Gastrocnemius medialis (tissue), 4 donors: ENCODE measurements at places on chromosomes 2 and 18. TPM values are rescaled to one million over a fixed set of nuclear protein-coding genes. Genes with fewer than 3 reads are reported as not detected.

Gene HOXD10
- not detected for total RNA-seq

Gene MARCO
- 0.66 TPM for total RNA-seq

- no peaks in the 10 kb centered on the region for H3K36me3 ChIP-seq
- H3K27ac ChIP-seq, result no peak overlapping the region
- DNase-seq, result no peak
- peaks cover 5% of the 10 kb centered on the region for H3K4me1 ChIP-seq
- no peak overlapping the region for H3K4me3 ChIP-seq
- peaks cover 22% of the 10 kb centered on the region for H3K27me3 ChIP-seq
Measured at GRCh38 chr2:26174691-26175465, 2.0 kb downstream of the GAREM2 start.

Gene RTKN
- 5.6 TPM for total RNA-seq

GRCh38 chr2:74792282-74792681 is 41.6 kb upstream of the HK2 start:
- H3K27ac ChIP-seq, result no peak overlapping the region
- no peak overlapping the region for H3K4me3 ChIP-seq
- H3K4me1 ChIP-seq, result no peaks in the 10 kb centered on the region
- H3K36me3 ChIP-seq, result no peaks in the 10 kb centered on the region
- no peak for DNase-seq

Gene UPP2
- total RNA-seq, result not detected

- no peaks in the 10 kb centered on the region for H3K4me1 ChIP-seq
- no peak overlapping the region for H3K4me3 ChIP-seq
- H3K27ac ChIP-seq, result no peak overlapping the region
- H3K27me3 ChIP-seq, result no peaks in the 10 kb centered on the region
- no peak for DNase-seq
Measured at GRCh38 chr2:193738892-193739291, 1544.2 kb upstream of the TMEFF2 start.

DNA sequence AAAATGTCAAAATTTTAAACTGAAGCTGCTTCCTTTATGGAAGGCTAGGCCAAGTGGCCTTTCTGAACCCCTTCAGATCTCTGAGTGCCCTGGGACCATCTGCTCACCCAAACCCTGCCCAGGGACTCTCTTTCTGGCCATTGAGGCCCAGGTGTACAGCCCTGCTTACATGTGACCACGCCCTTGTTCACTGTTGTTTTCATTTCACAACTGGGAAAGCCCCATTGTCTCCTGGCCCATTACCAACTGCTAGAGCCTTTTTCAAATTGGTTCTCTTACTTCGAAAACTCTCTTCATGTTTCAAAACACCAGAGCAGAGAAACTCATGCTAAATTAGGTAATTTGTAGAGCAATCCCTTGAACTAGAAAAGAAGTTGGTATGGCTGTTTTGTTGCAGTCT is 219.5 kb upstream of the TANK start:
- H3K4me1 ChIP-seq, result no peaks in the 10 kb centered on the region
- H3K4me3 ChIP-seq, result no peak overlapping the region
- DNase-seq, result no peak
- H3K36me3 ChIP-seq, result no peaks in the 10 kb centered on the region
- H3K27ac ChIP-seq, result no peak overlapping the region

- H3K4me1 ChIP-seq, result no peaks in the 10 kb centered on the region
- DNase-seq, result no peak
- no peak overlapping the region for H3K4me3 ChIP-seq
- H3K27ac ChIP-seq, result no peak overlapping the region
Measured at GRCh38 chr2:64586883-64587481, 62.9 kb downstream of the AFTPH start.

- no peaks in the 10 kb centered on the region for H3K4me1 ChIP-seq
- H3K4me3 ChIP-seq, result no peak overlapping the region
- H3K27ac ChIP-seq, result no peak overlapping the region
- no peaks in the 10 kb centered on the region for H3K27me3 ChIP-seq
Measured at GRCh38 chr2:215032153-215032552, 106.3 kb downstream of the ABCA12 start.

GRCh38 chr2:239543702-239544101 is 142.9 kb upstream of the HDAC4 start:
- H3K27ac ChIP-seq, result no peak overlapping the region
- H3K27me3 ChIP-seq, result no peaks in the 10 kb centered on the region
- H3K4me1 ChIP-seq, result peaks cover 12% of the 10 kb centered on the region
- H3K4me3 ChIP-seq, result no peak overlapping the region

DNA sequence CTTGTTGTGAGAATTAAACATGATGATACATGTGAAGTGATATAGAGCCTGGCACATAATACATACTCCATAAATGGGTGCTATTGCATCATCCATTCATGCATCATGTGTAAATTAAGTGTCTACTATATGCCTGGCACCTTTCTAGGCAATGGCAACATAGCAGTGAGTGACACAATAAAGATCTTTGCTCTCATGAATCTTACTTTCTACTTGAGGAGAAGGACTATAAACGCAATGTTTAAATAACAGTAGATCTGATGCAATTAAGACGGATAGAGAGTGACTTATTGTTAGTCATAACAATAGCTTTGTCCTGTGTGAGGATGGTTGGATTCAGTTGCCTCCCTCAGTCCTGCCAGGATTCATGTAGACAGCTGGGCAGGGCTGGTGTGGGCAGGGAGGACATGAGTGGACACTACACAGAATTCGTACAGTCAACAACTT is 88.4 kb upstream of the NPAS2 start:
- H3K4me3 ChIP-seq, result no peak overlapping the region
- H3K4me1 ChIP-seq, result peaks cover 3% of the 10 kb centered on the region
- H3K27ac ChIP-seq, result no peak overlapping the region
- H3K27me3 ChIP-seq, result no peaks in the 10 kb centered on the region
- no peak for DNase-seq

Gene ALPP
- total RNA-seq, result not detected

GRCh38 chr18:57432751-57433400 is 2.3 kb upstream of the ONECUT2 start:
- no peak for DNase-seq
- H3K4me3 ChIP-seq, result no peak overlapping the region
- peaks cover 23% of the 10 kb centered on the region for H3K4me1 ChIP-seq
- H3K27me3 ChIP-seq, result peaks cover 94% of the 10 kb centered on the region

Gene SLC19A3
- 0.82 TPM for total RNA-seq

- no peak overlapping the region for H3K4me3 ChIP-seq
- H3K4me1 ChIP-seq, result no peaks in the 10 kb centered on the region
- H3K27ac ChIP-seq, result no peak overlapping the region
- no peak for DNase-seq
- H3K27me3 ChIP-seq, result no peaks in the 10 kb centered on the region
Measured at GRCh38 chr2:234102112-234102511, 51.6 kb downstream of the SPP2 start.

Gene FOXD4L1
- total RNA-seq, result not detected

DNA sequence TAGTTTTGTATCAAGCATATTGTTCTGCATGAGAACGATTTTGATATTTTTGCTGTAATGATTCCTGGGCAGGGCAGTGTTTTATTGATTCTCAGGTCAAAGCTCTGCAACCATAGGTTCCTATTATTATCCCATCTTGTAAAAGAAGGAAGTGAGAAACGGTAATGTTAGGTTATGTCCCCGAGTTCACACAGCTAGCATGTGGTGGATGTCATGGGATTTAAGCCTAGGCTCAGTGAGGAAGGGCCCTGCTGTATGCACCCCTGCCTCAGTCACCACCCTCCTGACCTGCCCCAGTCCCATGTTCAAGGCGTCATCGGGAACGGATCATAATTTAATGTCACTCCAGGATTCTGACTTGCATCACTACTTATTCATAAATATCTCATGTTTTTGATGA is 10.7 kb downstream of the ACP1 start:
- no peak overlapping the region for H3K27ac ChIP-seq
- no peak for DNase-seq
- no peaks in the 10 kb centered on the region for H3K27me3 ChIP-seq
- H3K4me1 ChIP-seq, result peaks cover 5% of the 10 kb centered on the region
- no peak overlapping the region for H3K4me3 ChIP-seq
- peaks cover 48% of the 10 kb centered on the region for H3K36me3 ChIP-seq

DNA sequence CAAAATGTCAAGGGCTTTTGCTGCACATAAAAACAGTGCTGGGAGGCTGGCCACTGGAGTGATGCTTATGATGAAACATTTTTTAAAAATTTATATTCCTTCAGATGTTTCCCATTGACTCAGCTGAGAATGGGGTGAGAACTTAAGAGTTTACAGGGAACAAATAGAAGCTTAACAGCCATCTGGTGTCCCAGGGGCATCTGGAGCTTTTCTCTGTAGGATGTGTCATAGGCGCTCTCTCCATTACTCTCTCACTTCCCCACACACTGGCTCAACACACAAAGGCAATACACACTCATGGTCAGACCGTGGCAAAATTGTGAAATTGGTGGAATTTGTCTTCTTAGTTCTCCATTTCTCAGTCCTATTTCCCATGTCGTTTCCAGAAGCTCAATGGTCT is 783.1 kb upstream of the LRRTM1 start:
- no peak overlapping the region for H3K4me3 ChIP-seq
- DNase-seq, result no peak

Gene DLX1
- total RNA-seq, result not detected

- H3K27ac ChIP-seq, result no peak overlapping the region
- H3K4me3 ChIP-seq, result no peak overlapping the region
- DNase-seq, result no peak
- peaks cover 11% of the 10 kb centered on the region for H3K4me1 ChIP-seq
- no peaks in the 10 kb centered on the region for H3K27me3 ChIP-seq
Measured at GRCh38 chr2:210157526-210157925, 13.7 kb downstream of the KANSL1L start.
